Activated effector memory CD4-positive, alpha-beta T cell treated with anti-CD3 and anti-CD28 coated beads, Interleukin-2, amount 50 U/mL, for 16 hours (primary cell): ENCODE measurements at places on chromosomes 13 and 19.
A peak's percentile ranks its signal among the peaks of the same experiment; 100 is the strongest.

GRCh38 chr13:97386801-97387484 is 47.0 kb upstream of the RAP2A start:
- no peak for DNase-seq

GRCh38 chr13:78868991-78869390 is 210.0 kb upstream of the OBI1 start:
- no peak for DNase-seq

DNA sequence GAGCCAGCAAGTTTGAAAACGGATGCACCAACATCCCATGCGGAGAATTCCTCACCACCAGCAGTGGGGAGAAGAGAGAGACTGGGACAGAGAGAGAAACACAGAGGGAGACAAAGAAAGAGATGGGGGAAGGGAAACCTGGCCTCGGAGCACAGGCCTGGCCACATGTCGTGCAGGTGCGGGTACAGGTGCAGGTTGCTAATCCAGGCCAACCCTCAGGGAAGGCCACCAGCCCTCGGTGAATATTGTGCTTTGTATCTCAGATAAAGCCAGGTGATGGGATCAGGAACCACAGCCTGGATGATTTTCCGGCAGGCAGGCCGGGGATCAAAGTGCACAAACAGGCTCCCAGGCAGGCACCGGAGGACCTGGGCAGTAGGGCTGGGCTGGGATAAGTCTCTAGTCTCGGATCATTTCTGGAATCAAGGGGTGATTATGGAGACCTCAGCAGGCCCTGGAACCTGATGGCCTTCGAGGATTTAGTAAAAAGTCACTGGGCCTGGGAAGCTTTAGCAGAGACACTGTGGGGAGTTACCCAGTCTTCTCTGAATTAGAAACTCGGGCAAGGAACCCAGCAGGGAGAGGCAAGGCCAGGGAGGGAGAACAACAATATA is 3.7 kb downstream of the GAS6 start:
- DNase-seq, result peak; percentile 42

DNA sequence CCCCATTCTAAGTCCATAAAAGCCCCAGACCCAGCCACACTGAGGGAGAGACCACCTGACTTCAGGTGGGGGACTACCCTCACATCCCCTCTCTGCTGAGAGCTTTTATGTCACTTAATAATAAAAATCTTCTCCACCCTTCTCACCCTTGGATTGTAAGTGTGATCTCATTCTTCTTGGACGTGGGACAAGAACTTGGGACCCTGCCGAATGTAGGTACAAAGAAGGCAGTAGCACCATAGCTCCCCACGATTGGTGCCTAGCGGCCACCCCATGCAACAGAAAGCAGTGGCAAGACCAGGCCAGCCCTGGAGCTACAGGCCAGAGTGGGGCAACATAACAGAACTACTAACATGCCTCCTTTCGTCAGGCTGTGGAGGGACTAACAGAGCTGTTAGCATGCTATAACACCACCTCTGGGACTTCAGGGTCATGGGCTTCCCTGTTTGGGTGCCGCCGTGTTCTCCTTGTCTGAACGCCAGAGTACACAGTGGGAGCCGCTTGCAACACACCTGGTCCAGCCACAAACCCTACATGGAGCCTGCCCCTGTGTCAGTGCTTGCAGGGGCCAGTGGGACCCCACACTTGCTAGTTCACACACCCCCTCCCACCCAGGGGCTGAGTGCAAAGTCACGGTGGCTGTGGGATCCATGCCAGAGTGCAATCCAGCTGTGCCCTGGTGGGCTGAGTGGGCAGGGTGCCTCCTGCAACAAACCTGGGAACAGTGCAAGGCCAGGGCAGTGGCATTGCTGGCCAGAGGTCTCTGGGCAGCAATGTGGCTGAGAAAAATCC is 5.2 kb upstream of the FBXO17 start:
- DNase-seq, result no peak

DNA sequence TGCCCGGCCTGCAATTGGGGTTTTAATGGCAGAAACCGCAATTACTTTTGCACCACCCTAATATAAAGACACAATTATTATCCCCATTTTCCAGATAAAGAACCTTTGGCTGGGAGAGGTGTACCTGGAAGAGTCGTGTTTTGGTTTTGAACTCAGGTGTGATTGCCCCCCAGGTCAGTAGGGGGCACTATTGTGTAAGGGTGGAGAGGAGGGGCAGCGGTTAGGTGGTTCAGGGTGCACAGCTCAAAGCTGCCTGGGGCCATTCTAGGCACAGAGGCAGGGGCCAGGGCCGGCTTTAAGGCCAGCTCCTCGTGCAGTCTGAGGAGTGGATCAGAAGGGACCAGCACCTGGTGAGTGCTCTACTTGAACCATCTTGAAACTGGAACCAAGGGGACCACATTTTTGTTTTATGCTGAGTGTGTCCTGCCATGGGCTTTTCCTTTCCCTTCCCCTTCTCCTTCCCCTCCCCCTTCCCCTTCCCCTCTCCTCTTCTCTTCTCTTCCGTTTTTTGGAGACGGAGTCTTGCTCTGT is 5.8 kb upstream of the FCGRT start:
- DNase-seq, result peak; percentile 91

DNA sequence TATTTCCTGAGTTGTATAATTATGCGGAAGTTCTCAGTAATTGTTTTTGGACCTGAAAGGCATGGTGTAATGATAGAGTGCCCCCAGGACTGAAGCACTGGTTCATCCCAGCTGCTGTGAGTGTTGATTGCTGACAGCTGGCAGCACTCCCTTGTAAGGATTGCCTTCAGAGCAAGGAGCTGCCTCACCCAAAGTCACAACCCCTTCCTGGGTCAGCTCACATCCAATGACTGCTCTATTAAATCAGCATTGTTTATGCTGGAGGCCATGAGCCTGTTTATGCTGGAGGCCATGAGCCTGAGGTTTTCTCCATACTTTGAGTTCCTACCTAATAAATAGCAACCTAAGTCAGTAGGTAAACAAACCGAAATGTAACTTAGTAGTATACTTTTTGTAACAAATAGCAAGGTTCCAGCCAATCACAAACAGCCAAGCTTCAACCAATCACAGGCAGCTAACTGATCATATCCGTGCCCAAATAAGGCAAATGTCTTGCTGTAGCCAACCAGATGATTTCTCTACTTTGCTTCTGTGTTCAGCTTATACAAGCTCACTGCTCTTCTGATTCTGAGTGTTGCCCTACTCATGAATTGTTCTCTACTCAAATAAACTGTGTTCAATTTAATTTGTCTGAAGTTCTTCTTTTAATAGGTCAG is 11.7 kb upstream of the SPACA6 start:
- no peak for DNase-seq

- peak; percentile 57 for DNase-seq
These were observed 694 bp upstream of the ZIC5 start for GRCh38 chr13:99972190-99972731.

GRCh38 chr19:38920602-38921419 is 8.8 kb upstream of the CCER2 start:
- DNase-seq, result no peak

DNA sequence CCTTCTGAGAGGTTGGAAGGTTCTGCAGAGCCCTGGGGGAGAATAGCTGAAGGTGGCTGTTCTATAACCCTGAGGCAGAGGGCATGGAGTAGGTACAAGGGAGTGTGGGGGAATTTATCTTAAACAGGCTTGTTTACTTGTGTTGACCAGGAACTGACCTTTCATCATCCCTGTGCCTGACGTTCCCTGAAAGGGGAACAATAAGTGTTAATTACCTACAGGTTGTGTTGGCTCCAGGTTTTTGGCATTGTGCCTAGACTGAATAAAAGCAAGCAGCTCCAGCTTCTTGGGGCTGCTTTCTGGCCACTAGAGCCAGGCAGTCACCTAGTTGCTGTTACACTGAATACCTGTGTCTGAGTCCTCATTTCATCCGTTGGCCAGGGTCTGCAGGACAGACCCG is 60.0 kb downstream of the ZNF627 start:
- no peak for DNase-seq

DNA sequence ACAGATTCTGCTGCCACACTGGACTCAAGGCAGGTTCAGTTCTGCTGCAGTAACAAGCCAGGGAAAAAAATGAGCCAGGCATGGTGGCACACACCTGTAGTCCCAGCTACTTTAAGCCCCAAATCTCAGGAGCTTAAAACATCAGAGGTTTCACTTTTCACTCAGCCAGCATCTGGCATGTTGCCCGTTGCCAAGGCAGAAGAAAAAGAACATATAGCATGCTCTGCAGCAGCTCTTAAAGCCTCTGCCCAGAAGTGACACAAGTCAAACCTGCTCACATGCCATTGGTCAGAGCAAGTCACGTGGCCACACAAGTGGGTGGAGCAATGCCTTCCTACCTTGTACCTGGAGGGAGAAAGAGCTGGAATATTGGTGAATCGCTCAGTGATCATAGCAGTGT is 14.7 kb upstream of the ADGRE5 start:
- peak; percentile 93 for DNase-seq

- no peak for DNase-seq
These were observed 5.3 kb downstream of the TRAPPC6A start for GRCh38 chr19:45172611-45173208.

- DNase-seq, result no peak
These were observed 45.0 kb upstream of the ZMYM5 start for GRCh38 chr13:19908350-19908986.

DNA sequence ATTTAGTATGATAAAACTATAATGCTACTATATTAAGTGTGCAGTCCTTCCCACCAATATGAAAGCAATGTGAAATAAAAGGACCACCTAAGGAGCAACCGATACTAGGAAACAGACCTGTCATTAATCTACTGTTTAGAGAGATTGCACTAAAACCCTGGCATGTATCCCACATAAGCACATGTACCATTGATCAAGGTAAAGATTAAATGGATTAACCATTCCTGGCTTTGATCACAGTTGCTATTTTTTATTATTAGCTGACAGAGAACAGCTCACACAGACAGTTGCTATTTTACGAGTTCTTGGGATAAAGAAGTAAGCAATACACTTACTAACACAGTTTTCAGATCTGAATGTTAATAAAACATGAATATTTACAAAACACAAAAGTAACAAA is 57.7 kb upstream of the ZDHHC20 start:
- no peak for DNase-seq

GRCh38 chr19:48398375-48399235 is 5.1 kb downstream of the GRIN2D start:
- peak; percentile 94 for DNase-seq

DNA sequence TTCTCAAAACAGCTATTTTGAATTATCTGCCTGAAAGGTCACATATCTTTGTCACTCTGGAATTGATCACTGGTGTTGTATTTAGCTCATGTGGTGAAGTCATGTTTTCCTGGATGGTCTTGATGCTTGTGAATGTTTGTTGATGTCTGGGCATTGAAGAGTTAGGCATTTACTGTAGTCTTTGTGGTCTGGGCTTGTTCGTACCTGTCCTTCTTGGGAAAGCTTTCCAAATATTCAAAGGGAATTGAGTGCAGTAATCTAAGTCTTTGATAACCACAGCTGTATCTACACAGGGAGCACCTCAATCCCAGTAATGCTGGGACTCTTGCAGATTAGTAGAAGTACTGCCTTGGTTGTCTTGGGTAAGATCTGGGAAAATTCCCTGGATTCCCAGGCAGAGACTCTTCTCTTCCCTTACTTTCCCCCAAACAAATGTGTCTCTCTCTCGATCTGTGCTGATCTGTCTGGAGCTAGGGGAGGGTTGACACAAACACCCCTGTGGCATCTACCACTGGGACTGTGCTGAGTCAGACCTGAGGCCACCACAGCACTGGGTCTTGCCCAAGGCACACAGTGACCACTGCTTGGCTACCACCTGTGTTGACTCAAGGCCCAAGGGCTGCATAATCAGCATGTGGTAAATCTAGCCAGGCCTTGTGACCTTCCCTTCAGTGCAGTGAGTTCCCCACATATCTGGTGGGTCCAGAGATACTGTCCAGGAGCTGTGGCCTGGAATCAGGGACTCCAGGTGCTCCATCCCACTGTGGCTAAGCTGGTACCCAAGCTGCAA is 5.5 kb upstream of the CYP4F3 start:
- DNase-seq, result no peak

DNA sequence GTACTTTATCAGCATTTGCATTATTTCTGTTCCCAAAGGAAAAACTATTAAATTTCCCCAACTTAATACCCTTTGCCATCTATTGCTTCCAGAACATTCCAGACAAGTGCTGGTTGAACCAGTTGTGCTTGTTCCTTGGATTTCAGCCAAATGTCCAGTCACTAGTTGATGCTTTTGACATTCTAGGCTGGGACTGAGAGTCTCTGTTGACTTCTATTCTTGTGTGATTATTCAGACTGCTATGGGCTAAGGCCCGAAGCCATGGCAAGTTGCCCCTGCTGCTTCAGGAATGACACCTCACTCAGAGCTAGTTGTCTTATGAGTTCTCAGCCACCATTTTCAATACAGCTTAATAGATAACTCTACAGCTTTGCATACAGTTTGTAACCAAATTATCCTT is 458.1 kb upstream of the ARGLU1 start:
- DNase-seq, result no peak

DNA sequence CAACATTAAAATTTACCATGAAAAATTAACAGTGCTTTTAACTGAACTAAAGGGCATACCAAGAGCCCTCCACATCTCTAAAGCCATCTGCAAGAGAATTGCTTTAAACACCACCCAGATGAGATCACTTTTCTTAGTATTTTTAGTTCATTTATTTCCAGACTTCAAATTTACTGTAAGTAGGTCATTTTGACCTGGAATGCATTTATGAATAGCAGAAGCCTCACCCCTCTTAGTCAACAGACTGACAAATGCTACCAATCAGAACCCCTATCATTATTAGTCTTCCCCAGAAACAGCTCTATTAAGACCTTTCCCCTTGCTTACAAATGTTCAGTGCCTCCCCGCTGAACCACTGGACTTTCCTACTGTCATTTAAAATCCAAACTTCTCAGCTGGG is 27.3 kb downstream of the RUBCNL start:
- no peak for DNase-seq

GRCh38 chr19:11242864-11243797 is 3.7 kb downstream of the ANGPTL8 start:
- peak; percentile 95 for DNase-seq

GRCh38 chr13:50080911-50081678 is 65.9 kb downstream of the KCNRG start:
- DNase-seq, result peak; percentile 85

DNA sequence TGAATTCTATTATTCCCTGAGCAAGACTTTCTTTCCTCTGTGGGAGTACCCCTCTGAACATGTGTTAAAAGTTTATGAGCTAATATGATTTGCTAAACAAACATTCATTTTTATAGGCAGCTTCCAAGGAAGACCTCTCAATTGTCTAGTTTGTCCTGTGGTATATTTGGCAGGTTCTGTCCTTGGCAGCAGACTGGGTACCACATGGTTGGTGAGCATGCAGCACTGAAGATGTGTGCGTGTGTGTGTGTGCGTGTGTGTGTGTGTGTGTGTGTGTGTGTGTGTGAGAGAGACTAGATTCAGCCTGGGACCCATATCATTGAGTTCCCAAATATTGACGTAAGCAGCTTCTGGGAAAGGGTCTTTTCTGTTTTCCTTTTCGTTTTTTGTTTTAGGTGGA is 24.0 kb downstream of the FGF9 start:
- no peak for DNase-seq

GRCh38 chr13:113607889-113608635 is 23.5 kb downstream of the TFDP1 start:
- DNase-seq, result no peak

DNA sequence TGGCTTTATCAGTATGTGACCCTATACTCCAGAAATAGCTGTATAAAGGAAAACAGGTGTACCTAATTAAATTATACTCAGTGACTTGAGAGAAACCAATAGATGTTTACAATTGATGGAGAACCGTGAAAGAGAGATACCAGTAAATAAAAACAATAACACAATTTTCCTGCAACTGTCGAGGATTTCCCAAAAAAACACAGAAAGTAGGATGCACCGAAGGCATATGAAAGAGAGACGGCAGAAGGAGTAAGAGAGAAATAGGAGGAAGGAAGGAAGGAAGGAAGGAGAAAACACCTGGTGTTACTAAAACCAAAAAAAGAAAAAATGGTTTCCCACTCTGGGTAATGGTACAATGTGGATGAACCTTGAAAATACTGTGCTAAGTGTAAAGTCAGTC is 6.8 kb upstream of the ZNF229 start:
- no peak for DNase-seq
